ENCODE measurements at places on chromosomes 1 and 21.

GRCh38 chr1:37691497-37692077, 729 bp upstream of the CDCA8 start:
- DNase-seq = peak; percentile 41

DNA sequence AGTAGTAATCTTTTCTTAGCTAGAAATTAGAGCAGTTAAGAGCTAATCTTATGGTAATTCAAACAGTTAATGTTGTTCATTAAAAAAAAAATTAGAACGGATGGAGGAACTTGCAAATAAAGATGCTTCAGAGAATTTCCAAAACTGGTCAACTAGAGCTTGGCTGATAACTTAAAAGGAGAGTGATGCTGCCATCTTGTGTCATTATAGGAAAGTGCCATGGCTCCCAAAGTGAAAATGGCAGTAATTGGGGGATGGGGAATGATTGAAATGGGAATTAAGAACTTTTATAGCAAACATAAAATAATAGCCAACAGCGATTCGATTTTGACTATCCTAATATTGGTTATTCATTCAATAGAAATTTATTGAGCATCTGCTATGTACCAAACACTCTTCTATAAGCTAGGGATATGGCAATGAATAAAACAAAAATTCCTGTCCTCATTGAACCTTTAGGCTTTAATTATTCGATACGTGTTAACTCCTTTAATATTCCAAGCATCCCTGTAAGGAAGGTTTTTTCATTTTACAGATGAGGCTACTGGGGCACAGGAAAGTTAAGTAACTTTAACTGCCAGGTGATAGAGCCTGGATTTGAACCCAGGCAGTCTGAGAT, 5.7 kb upstream of the PLPP3 start:
- peak; percentile 80 for DNase-seq

- DNase-seq = no peak
Measured at GRCh38 chr1:239943761-239944160, 147.9 kb upstream of the FMN2 start.

DNA sequence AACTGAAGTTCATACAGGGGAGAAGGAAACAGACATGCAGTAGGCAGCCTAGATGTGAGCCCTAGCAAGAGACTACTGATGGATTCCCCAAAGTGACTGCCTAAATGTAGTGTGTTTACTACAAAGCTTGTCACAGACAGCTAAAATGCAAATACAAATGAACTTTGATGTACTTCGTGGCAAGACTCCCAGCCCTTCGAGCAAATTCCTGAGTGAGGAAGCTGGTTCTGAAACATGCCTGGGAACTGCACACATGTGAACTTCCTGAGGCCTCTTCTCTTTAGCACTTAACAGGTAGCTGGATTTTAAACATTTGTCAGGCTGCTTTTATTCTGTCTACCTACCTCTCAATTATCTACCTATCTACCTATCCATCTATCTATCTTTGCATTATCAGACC, 6.7 kb upstream of the IRF2BP2 start:
- DNase-seq = no peak

DNA sequence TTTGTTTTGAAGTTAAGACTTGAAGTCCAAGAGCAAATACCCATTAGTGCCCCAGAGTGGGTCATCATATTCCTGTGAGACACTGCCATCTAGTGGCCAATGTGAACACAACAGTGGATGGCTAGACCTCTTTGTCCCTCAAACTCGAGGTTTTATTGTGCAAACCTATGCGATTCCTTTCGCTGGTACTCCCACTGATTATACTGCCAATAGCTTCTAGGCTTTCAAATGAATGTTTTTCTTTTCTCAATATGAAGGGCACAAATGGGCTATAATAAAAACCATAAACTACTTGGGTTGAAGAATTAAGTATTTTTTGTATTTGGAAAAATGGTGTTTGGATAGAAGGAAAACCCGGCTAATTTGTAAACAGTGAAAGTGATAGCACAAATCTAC, 100.4 kb upstream of the ZNF281 start:
- DNase-seq = peak; percentile 91

DNA sequence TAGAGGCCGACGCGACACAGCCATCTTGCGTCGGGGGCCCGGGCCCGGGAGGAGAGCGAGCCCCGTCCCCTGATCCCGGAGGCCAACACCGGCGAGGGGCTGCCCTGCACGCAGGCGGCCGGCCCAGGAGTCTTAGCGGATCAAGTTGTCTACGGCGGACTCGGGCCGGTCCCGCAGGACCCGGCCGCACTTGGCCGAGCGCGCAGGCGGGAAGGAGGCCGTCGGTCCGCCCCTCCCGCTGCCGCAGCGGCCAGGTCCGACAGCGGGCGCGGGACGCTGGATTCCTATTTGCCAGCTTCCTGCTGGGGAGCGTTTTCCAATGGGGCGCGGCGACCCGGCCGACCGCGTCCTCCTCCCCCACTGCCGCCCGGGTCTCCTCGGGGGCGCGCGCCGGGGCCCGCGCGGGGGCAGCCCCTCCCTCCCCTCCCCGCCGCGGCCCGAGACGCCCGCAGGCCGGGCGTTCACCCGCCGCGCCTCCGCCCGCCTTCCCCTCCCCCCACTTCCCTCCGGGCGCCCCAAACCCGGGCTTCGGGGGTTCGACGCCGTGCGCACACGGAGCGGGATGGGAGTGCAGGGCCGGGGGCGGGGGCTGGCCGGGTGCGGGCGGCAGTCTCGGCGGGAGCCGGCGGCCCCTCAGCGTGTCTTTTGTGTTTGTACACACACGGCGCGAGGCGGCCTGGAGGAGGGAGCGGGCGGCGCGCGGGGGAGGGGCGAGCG, 517 bp upstream of the H3-3A start:
- peak; percentile 86 for DNase-seq

DNA sequence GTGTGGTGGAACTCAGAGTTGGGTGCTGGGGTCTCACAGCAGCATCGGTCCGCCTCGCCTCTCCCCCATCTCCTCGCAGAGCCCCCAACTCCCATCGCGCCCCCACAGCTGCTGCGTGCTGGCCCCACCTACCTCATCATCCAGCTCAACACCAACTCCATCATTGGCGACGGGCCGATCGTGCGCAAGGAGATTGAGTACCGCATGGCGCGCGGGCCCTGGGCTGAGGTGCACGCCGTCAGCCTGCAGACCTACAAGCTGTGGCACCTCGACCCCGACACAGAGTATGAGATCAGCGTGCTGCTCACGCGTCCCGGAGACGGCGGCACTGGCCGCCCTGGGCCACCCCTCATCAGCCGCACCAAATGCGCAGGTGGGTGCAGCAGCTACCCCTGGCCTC, 24.2 kb downstream of the PTPRU start:
- peak; percentile 79 for DNase-seq

- DNase-seq = no peak
Measured at GRCh38 chr1:164773102-164773501, 214.1 kb downstream of the PBX1 start.

Data from GM23338 (cell line).